ENCODE measurements at places on chromosomes 7 and 10.
A peak's percentile ranks its signal among the peaks of the same experiment; 100 is the strongest.

GRCh38 chr7:17319164-17320101 is 21.0 kb downstream of the AHR start:
- DNase-seq = no peak

DNA sequence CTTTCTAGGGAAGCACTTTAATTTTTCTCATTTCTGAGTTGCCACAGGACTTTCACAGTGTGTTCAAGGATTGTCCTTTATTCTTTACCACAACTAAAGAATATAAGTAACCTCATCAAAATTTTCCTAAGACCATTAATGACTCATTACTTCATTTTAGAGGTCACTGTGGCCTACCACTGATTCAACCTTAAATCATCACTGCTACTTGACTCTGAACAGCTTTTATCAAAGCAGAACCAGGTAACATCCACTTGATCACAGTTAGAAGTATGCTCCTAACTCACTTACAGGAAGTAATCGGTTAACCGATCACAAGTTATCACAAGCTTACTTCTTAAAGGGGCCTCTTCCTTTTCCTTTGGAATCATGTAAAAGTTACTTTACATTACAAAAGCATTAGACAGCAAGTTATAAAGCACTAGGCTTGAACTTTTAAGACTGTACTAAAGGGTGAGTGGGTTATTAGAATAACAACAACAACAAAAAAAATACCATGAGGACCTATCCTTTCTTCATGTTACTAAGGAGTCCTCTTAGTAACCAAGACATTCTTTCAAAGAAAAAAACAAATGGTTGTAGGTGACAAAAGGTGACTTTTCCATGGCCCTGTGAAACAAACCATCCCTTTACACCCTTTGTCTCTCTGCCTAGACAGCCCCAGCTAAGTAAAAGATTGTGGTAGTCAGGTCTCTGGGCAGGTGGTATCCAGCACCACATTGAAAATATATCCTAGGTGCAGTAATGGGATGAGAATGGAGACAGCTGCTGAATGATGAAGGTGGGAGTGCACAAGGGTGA is 40.0 kb upstream of the PDK4 start:
- DNase-seq = no peak

DNA sequence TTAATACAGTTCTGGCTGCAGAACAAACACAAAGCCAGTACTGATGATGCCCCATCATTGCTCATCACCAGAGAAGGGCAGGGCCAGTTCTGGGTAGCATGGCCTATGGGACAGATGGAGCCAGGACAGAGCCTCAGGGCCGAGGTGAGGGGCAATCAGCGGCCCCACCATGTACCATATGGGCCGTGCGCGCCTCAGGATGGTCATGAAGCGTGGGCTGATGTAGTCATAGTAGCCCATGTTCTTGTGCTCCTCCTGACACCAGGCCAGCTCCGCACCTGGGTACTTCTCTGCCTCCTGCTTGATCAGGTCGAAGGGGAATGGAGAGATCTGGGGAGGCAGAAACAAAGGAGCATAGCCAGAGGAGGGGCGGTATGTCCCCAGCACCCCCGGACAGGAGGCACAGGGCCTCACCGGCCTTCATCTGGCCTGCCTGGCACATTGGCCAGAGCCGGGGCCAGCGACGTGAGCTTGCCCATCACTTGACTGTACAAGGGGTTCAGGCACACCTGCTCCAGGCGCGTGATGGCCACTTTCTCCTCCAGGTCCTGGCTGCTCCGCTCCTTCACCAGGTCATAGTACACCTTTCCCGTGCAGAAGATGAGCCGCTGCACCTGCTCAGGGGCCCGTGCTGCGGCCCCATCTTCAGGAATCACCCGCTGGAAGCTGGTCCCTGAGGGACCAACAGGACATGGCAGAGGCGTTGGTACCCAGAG is 26.1 kb downstream of the OGDHL start:
- DNase-seq = no peak

DNA sequence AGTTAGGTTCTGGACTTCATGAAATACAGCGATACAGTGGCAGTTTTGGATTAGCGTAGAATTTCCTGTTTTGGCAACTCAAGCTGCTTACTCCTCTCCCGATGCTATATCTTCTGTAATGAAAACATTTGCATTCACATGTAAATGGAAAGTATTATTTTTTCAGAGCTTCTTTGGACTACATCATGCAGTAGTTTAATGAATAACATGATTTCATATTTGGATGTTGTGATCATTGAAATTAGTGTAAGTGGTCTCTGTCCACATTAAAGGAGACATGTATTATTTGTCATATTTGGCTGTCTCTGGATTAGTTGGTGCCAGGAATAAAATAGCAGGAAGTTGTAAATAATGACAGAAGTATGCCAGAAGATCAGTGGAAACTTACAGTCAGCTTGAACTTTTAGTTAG is 331.6 kb downstream of the GFRA1 start:
- DNase-seq = no peak

- no peak for DNase-seq
These were observed 133.4 kb upstream of the ANKRD1 start for GRCh38 chr10:91054325-91054724.

DNA sequence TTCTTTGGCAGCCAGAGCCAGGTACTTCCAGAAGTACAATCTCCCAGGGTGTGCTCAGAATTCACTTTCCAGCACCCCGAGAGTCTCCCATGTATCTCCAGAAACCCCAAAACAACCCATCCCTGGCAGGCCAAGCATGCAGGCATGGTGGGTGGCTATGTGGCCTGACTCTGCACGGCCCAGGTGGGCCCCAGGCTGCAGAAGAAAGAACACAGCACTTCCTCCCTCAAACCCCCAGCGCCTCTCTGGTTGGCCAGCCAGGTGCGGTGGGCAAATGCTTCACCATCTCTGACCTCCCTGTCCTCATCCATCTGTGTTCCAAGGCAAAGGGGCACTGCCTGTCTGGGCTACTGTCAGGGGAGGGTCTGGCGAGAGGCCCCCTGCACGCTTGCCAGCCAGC is 100.3 kb downstream of the MKI67 start:
- DNase-seq = no peak

DNA sequence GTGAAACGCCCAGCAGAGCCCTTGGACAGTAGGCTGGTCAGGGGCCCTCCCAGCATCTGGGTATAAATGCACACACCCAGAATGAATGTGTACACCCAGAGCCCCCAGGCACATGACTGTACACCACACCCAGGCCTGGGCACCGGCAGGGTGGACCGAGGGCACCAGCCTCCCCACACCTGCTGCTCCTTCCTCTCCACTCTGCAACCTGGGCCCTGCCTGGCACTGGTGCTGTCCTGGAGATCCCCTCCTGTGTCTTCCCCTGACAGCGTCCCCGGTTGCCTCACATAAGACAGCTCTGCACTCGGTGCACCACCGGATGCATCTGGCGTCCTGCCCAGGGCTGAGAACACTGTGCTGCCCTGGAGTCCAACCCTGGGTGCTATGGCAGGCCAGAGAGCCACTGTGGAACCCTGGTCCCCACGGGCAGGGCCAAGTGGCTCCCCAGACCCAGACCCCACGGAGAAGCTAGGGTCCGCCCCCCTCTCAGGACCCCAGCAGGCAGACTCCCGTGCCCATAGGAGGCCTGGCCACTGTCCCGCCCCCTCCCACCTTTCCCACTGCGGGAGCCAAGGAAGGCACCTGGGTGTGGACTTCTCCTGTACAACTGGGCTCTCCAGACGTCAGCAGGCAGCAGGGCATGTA is 6.6 kb downstream of the RASGEF1A start:
- no peak for DNase-seq

DNA sequence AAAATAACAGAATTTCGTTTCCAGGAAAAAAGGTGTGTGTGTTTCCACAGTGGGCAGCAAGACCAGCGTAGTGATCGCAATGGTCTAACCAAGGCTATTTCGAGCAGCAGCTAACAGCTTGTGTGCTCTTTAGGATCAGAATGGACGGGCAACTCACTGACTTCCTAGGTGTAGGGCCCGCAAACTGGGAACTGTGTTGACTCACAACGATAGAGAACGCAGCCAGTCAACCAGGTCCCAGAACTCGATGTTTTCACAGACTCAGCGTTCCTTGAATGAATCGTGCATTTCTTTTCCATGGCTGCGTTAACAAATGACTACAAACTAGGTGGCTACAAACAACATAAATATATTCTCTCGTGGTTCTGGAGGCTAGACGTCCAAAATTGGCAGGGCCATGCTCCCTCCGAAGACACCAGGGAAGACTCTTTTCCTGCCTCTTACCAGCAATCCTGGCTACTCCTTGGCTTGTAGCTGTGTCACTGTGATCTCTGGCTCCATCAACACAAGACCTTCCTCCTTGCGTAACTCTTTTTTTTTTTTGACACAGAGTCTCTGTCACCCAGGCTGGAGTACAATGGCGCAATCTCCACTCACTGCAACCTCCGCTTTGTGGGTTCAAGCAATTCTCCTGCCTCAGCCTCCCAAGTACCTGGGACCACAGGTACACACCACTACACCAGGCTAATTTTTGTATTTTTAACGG is 39.1 kb downstream of the PODXL start:
- DNase-seq = no peak

- no peak for DNase-seq
These were observed 213.6 kb upstream of the TBX20 start for GRCh38 chr7:35467456-35467978.

- peak; percentile 54 for DNase-seq
These were observed 561 bp upstream of the HNRNPF start for GRCh38 chr10:43409385-43410109.

DNA sequence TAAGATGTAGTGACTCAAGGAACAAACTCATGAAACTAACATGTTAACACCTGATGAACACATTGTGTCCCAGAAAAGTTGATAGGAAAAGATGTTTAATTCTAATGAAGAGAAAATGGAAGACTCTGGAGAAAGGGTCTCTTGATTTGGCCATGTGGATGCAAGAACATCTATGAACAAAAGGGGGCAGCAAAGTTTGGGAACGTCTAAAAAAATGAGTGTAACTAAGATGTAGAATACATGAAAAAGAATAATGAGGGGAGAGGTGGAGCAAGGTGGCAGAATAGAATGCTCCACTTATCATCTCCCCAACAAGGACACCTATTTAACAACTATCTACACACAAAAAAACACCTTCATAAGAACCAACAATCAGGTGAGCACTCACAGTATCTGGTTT is 805.1 kb downstream of the TNS3 start:
- no peak for DNase-seq

- no peak for DNase-seq
These were observed 68.8 kb downstream of the PCGF5 start for GRCh38 chr10:91289305-91289704.

- no peak for DNase-seq
These were observed 7.7 kb upstream of the HTR5A start for GRCh38 chr7:155062411-155062810.

- DNase-seq = no peak
These were observed 462.4 kb downstream of the DNAJB6 start for GRCh38 chr7:157799076-157799685.

DNA sequence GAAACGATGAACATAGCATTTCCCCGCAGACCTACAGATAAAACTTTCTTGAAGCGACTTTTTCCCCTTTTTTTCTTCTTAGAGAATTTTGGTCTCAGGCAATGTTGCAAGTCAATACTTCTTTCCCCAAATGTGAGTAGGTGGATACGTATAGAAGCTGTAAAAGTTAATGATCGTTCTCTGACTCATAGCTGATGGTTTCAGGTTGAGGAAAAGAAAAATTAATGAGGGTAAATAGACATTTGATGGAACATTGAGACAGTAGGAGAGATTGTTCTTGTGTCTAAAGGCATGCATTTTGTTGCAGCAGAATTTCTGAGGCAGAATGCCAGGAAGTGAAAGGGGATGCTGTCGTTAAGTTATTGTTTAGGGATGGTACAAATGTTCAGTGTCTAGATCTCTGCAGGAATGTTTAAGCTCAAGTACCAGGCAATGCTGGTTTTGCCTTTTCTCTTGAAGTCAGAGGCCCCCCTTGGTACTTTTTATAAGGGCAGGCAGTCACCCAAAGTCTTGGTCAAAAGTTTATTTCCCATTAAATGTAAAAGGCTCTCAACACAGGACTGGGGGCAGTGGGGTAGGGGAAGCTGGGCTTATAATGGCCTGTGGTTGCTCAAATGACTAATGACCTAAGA is 9.3 kb downstream of the TCF7L2 start:
- DNase-seq = no peak

DNA sequence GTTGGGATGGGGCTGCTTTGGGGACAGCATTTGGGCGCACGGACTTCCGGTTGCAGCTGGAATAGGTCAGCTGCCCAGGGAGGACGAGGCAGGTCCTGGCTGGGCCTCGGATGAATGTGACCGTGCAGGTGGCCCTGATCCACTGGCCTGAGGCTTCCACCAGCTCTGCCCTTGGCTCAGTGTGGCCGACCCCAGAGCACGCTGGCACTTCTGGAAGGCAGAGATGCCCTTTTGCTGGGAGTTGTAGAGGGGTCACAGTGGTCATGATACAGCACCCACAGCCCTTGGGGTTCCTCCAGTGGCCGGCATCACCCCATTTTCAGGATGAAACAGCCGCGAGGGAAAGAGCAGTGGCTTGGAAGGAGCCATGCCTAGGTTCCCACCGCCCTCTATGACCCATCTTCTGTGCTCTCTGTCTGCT is 19.0 kb downstream of the ADCY1 start:
- DNase-seq = no peak

GRCh38 chr10:125102246-125102645 is 58.1 kb downstream of the CTBP2 start:
- no peak for DNase-seq

- no peak for DNase-seq
These were observed 98.9 kb upstream of the GLCCI1 start for GRCh38 chr7:7869651-7870050.

GRCh38 chr10:100732241-100732596 is 13.2 kb upstream of the PAX2 start:
- DNase-seq = no peak

DNA sequence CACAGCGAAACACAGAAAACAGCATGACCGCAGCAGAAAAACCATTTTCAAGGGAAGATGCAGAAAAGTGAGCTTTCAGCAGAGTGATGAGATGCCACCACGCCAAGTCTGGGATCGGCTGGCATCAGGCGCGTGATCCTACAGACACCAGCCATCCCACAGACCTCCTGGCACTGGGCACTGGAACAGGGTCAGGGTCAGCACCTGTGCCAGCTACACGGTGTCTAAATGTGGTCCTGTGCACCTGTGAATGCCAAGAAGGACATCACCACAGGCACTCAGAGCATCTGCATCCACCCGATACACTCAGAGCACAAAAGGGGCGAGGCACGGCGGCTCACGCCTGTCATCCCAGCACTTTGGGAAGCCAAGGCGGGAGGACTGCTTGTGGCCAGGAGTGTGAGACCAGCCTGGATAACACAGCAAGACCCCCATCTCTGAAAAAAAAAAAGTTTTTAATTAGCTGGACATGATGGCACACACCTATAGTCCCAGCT is 31.5 kb downstream of the STK32C start:
- DNase-seq = no peak

GRCh38 chr10:122460891-122461293 is 461 bp upstream of the HTRA1 start:
- DNase-seq = no peak

- no peak for DNase-seq
These were observed 82.4 kb downstream of the EBF3 start for GRCh38 chr10:129881641-129882040.

GRCh38 chr10:123427165-123427786 is 238.9 kb upstream of the GPR26 start:
- DNase-seq = no peak

- no peak for DNase-seq
These were observed 53.7 kb upstream of the MTPN start for GRCh38 chr7:136030867-136031318.
